ENCODE measurements at places on chromosomes 3 and 15. TPM values are rescaled to one million over a fixed set of nuclear protein-coding genes. Genes with fewer than 3 reads are reported as not detected.
A peak's percentile ranks its signal among the peaks of the same experiment; 100 is the strongest.

Gene CKMT1B
- 0.72 TPM for total RNA-seq

DNA sequence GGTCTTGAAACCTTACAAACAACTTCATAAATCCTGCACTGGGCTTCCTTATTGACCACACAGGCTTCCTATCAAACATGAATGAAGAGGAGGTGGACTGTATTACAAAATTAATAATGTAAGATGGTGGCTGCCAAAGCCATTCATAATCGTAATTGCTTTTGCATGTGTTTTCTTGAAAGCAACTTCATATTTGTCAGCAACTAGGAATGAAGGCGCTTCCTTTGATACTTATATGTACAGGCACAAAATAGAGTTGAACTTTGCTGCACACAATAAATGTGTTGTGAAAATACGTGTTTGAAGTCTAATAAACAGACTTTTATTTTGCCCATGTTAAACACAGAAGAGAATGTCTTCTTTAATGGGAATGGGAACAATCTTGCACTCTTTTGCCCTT, 72.1 kb upstream of the OXTR start:
- peaks cover 39% of the 10 kb centered on the region for H3K4me1 ChIP-seq
- H3K36me3 ChIP-seq = no peaks in the 10 kb centered on the region
- H3K4me3 ChIP-seq = no peak overlapping the region
- peak overlapping the region; percentile 33 for H3K27ac ChIP-seq
- H3K27me3 ChIP-seq = no peaks in the 10 kb centered on the region
- no peak for DNase-seq

DNA sequence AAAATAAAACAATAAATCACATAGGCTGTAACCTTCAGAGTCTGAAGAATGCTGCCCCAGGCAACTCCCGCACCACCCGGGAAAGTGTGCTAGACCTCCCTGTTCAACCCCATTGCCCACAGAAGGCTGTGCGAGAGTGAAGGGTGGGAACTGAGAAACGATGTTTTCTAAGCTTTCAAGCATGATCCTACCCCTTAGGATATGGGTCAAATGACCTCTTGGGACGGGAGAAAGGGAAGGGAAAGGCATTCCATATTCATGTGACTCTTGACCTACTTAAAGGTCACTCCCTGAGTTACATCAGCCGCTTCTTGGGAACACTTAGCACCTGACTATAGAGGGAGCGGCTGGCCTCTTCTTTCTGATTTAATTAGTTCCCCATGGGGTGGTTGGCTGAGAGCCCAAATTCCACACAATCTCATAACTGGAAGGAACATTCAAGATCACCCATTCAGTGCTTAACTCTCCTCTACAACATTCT, 114.7 kb upstream of the SLC24A5 start:
- no peak overlapping the region for H3K4me3 ChIP-seq
- H3K36me3 ChIP-seq = no peaks in the 10 kb centered on the region
- H3K27me3 ChIP-seq = no peaks in the 10 kb centered on the region
- no peak overlapping the region for H3K27ac ChIP-seq

Gene CCNB2
- total RNA-seq = 7.9 TPM

- H3K4me3 ChIP-seq = no peak overlapping the region
- no peaks in the 10 kb centered on the region for H3K27me3 ChIP-seq
- no peak for DNase-seq
- no peak overlapping the region for H3K27ac ChIP-seq
Observed at GRCh38 chr3:133479895-133480669, 80.2 kb downstream of the BFSP2 start.

DNA sequence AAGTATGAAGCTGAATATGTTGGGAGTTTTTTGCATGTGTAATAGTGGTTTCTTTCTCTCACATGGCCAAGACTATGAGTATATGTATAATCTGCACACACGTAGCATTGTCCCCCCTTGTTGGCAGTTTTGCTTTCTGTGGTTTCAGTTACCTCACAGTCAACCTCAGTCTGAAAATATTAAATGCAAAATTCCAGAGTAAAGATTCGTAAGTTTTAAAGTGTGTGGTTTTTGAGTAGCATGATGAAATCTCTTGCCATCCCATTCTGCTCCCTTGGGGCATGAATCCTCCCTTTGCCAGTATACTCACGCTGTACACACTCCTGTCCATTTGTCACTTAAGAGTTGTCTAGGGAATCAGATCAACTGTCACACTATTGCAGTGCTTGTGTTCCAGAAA, 742.0 kb upstream of the CCDC54 start:
- H3K27ac ChIP-seq = peak overlapping the region; percentile 66
- H3K27me3 ChIP-seq = no peaks in the 10 kb centered on the region
- no peaks in the 10 kb centered on the region for H3K36me3 ChIP-seq
- peaks cover 10% of the 10 kb centered on the region for H3K4me1 ChIP-seq
- peak; percentile 96 for DNase-seq

- H3K4me3 ChIP-seq = no peak overlapping the region
- no peak overlapping the region for H3K27ac ChIP-seq
- H3K36me3 ChIP-seq = peaks cover 2% of the 10 kb centered on the region
- no peaks in the 10 kb centered on the region for H3K27me3 ChIP-seq
- peak; percentile 25 for DNase-seq
- no peaks in the 10 kb centered on the region for H3K4me1 ChIP-seq
Observed at GRCh38 chr3:49534581-49535441, 19.5 kb upstream of the BSN start.

DNA sequence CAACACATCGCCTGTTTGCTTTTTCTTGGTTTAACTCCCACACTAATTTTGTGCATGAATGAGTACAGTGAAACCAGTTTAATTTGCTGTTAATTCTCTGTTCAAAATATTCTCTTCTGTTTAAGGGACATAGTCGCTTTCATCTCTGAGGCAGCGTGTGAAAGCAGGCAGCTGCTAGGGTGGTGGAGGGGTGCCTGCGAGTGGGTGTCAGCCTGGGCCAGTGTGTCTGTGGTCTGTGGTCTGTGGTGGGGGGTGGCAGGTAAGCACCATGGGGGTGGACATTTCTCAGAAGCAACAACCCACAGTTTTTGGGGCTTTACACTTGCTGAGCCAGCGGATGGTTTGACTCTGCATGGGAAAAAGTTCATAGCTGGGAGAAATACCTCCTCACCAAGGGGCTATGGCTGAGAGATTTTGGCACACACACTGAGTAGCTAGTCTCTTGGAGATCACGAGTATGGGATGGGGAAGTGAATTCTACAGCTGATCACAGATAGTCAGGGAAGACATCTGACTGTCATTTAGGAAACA, 109.2 kb downstream of the EPHB1 start:
- H3K36me3 ChIP-seq = no peaks in the 10 kb centered on the region
- H3K4me1 ChIP-seq = no peaks in the 10 kb centered on the region
- H3K4me3 ChIP-seq = no peak overlapping the region
- DNase-seq = peak; percentile 16
- H3K27me3 ChIP-seq = no peaks in the 10 kb centered on the region

GRCh38 chr3:13484851-13485590, 4.9 kb downstream of the HDAC11 start:
- no peaks in the 10 kb centered on the region for H3K27me3 ChIP-seq
- no peak overlapping the region for H3K4me3 ChIP-seq
- DNase-seq = peak; percentile 45

Gene GRIP2
- 3.3 TPM for total RNA-seq

GRCh38 chr3:184620475-184621119, 59.0 kb downstream of the EPHB3 start:
- peak; percentile 39 for DNase-seq
- no peaks in the 10 kb centered on the region for H3K4me1 ChIP-seq
- peaks cover 18% of the 10 kb centered on the region for H3K27me3 ChIP-seq
- H3K27ac ChIP-seq = no peak overlapping the region

GRCh38 chr3:190780524-190780923, 82.0 kb downstream of the GMNC start:
- H3K27me3 ChIP-seq = no peaks in the 10 kb centered on the region
- no peak for DNase-seq
- no peaks in the 10 kb centered on the region for H3K36me3 ChIP-seq
- no peak overlapping the region for H3K27ac ChIP-seq

- H3K36me3 ChIP-seq = peaks cover 4% of the 10 kb centered on the region
- H3K27me3 ChIP-seq = no peaks in the 10 kb centered on the region
- DNase-seq = no peak
- H3K27ac ChIP-seq = no peak overlapping the region
- H3K4me1 ChIP-seq = peaks cover 8% of the 10 kb centered on the region
Observed at GRCh38 chr15:89130201-89130600, 41.9 kb downstream of the ABHD2 start.

- no peaks in the 10 kb centered on the region for H3K36me3 ChIP-seq
- no peak overlapping the region for H3K27ac ChIP-seq
- no peak overlapping the region for H3K4me3 ChIP-seq
Observed at GRCh38 chr3:6567241-6567640, 293.7 kb upstream of the GRM7 start.

DNA sequence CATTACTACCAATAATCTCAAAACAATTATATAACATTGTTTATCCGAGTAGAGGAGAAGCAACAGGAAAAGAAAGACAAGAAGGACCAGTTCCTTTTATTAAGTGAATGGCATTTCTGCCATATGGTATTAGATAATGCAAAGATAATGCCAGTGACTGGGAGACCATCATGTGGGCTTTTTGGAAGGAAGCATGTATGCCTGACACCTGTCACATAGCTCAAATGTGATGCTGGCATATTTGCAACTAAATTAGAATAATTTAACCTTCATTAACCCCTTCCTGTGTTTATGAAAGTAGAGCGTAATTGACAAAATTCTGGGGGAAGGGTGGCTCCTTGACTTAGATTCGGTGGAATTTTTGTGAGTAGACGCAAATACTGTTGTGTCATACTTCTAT, 733.0 kb downstream of the TUSC7 start:
- DNase-seq = no peak
- no peaks in the 10 kb centered on the region for H3K36me3 ChIP-seq
- H3K27me3 ChIP-seq = no peaks in the 10 kb centered on the region
- H3K27ac ChIP-seq = no peak overlapping the region
- no peak overlapping the region for H3K4me3 ChIP-seq
- H3K4me1 ChIP-seq = no peaks in the 10 kb centered on the region

Gene RUBCN
- 21.2 TPM for total RNA-seq

Gene AADAC
- not detected for total RNA-seq

Gene LRRC49
- 4.7 TPM for total RNA-seq

GRCh38 chr3:16824081-16824696, 60.6 kb upstream of the PLCL2 start:
- H3K27ac ChIP-seq = no peak overlapping the region
- no peaks in the 10 kb centered on the region for H3K4me1 ChIP-seq
- H3K4me3 ChIP-seq = no peak overlapping the region
- DNase-seq = no peak

GRCh38 chr15:40340740-40341400, at the start of gene CCDC9B:
Gene CCDC9B, minus strand, starts transcription at chr15:40340939. Its CDS starts 120 bp downstream, at chr15:40340819.
- no peaks in the 10 kb centered on the region for H3K36me3 ChIP-seq
- H3K4me1 ChIP-seq = peaks cover 71% of the 10 kb centered on the region
- H3K4me3 ChIP-seq = peak within 1 kb of the TSS; percentile 68
- H3K27ac ChIP-seq = peak within 1 kb of the TSS; percentile 99
- DNase-seq = peak; percentile 74

- H3K4me3 ChIP-seq = no peak overlapping the region
- H3K36me3 ChIP-seq = no peaks in the 10 kb centered on the region
- H3K27ac ChIP-seq = no peak overlapping the region
- no peak for DNase-seq
- H3K27me3 ChIP-seq = no peaks in the 10 kb centered on the region
Observed at GRCh38 chr3:36579746-36580145, 184.6 kb downstream of the DCLK3 start.

Gene METTL6
- total RNA-seq = 19.7 TPM

Gene NUP210
- 0.36 TPM for total RNA-seq

GRCh38 chr15:41746802-41747201, 27.5 kb upstream of the MAPKBP1 start:
- H3K4me1 ChIP-seq = no peaks in the 10 kb centered on the region
- H3K27ac ChIP-seq = no peak overlapping the region
- no peaks in the 10 kb centered on the region for H3K27me3 ChIP-seq

Gene KY
- total RNA-seq = not detected

Gene NME9
- 0.62 TPM for total RNA-seq

DNA sequence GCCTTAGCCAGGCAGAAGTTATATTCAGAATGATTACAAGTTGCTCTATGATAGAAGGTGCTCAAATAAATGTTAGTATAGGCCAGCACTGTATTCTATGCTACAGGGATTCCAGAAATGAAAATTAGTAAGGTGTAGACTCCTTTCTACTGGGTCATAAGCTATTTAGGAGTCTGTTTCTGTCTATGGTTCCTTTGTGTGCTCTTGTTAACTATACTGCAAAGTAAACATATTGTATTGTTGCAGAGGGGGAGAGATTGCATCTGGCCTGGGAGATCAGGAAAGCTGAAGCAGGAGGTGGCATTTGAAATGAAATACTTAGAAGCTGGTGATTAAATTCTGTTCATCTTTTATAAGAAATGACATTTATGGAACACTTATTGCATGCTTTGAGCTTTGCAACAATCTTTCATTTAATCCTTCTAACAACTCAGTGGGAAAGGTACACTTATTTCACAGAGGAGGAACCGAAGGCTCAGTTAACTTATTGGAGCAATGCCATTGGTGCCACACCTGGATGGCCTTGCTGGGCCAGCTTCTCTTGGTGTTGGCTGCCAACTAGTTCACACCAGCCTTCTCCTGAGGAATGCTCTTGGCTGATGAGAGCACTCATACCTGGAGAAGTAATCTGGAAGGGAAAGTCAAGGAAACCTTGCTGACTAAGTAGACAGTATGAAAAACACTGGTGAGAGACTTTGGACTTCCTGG, 39.1 kb downstream of the ABHD5 start:
- H3K36me3 ChIP-seq = no peaks in the 10 kb centered on the region
- no peak overlapping the region for H3K4me3 ChIP-seq
- H3K4me1 ChIP-seq = peaks cover 27% of the 10 kb centered on the region
- no peak for DNase-seq

Gene CFAP92
- total RNA-seq = 0.52 TPM

Gene OXTR
- 2.2 TPM for total RNA-seq

- H3K4me3 ChIP-seq = no peak overlapping the region
- H3K4me1 ChIP-seq = no peaks in the 10 kb centered on the region
- no peak for DNase-seq
Observed at GRCh38 chr3:58955308-58955707, 94.5 kb downstream of the CFAP20DC start.

DNA sequence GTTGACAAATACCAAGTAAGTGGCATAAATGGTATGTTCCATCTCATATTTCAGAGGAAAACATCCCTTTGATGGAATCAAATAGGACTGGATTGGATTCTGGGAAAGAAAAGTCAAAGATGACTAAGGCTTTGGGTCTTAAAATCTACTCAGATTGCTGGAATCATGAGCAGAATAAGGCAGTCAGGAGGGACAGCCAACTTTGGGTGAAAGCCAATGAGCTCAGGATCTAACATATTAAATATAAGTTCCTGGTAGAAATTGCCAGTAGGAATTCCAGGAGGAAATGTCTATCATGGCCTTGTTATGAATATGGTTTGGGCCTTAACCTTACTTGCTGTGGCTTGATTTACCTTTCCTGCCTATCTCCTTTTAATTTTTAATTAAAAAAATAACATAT, 55.3 kb downstream of the ISL2 start:
- no peak for DNase-seq
- no peak overlapping the region for H3K27ac ChIP-seq
- no peaks in the 10 kb centered on the region for H3K27me3 ChIP-seq
- H3K36me3 ChIP-seq = no peaks in the 10 kb centered on the region
- H3K4me1 ChIP-seq = no peaks in the 10 kb centered on the region

Gene ZIC1
- 0.30 TPM for total RNA-seq

DNA sequence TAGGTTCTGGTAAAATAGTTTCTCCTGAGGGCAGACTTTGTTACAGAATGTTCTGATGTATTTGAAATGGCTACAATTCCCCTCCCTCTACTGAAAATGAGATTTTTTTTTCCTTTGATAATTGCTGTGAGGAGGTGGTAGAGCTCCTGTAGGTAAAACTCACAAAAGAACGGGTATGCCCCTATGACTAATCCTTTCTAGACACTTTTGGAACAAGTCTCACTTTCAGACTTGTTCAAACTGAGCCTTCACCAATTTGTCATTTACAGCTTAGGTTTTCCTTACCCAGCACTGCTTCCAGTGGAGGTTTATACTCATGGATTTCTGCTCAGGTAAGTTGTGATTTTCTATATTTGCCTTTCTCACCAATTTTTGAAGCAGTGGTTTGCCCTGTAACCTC, 115.6 kb downstream of the NLGN1 start:
- H3K27ac ChIP-seq = no peak overlapping the region
- H3K4me3 ChIP-seq = no peak overlapping the region
- DNase-seq = no peak

Data from astrocyte (in vitro differentiated cells and primary cell).